Effector memory CD4-positive, alpha-beta T cell (primary cell): ENCODE measurements at places on chromosomes 4 and X.

DNA sequence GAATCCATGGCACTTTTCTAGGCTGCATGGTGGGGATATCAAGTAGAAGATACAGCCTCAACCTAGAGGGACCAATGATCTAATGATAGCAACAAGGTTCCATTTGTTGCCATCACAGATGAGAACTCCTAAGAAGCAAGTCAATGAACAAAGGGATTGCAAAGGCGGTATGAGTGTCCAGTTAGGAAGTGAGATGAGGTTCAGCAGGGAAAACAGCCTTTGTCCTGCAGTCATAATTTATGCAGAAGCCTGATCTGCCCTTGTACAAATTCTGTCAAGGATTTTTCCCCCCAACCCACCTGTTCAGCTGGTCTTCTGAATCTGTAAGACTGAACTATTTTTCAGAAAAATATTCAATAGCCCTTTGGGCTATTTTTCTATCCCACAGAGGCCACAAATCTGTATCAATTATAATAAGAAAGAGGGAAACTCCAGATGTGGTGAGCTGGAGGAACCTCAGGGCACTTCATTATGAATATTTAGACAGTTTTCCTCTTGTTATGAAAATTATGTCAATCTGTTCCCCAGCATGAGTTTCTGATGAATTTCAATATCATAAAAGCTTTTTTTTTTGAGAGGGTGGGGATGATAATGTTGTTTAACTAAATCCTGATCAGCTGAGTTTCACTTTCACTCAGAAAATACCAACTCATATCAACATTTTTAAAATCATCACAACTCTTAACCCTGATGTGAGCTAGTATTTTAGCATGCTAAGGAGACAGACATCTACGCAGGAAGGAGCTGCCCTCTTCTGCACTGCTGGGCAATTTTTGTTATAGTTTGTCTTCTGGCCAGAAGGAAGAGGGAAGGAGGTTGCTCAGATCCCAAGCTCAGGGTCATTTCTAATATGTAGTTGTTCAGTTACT lies 127.2 kb upstream of the MAP3K15 start:
- no peak for DNase-seq

GRCh38 chr4:136651278-136651667 lies 881.0 kb downstream of the PCDH18 start:
- no peak for DNase-seq

DNA sequence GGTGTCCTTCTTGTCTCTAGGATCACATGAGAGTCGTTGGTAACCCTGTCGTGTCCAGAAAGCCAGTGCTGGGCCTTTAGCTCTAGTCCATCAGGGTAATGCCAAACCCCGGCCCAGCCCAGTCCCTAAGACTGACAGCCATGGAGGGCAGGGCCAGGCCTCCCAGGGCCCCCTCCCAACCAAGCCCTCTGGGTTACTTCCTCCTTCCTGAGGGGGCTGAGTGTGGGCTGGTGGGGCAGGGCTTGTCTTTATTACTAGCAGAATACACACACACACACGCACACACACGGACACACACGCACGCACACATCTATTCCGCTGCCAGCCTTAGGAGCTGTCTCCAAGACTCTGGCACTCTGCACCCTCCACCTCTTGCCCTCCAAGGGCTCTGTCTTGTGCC lies 35.6 kb upstream of the CDKN2AIP start:
- no peak for DNase-seq

- no peak for DNase-seq
Measured at GRCh38 chr4:11338956-11339782, 89.5 kb downstream of the HS3ST1 start.

- DNase-seq: peak; percentile 0
Measured at GRCh38 chrX:70134116-70134477, 850 bp downstream of the IGBP1 start.

DNA sequence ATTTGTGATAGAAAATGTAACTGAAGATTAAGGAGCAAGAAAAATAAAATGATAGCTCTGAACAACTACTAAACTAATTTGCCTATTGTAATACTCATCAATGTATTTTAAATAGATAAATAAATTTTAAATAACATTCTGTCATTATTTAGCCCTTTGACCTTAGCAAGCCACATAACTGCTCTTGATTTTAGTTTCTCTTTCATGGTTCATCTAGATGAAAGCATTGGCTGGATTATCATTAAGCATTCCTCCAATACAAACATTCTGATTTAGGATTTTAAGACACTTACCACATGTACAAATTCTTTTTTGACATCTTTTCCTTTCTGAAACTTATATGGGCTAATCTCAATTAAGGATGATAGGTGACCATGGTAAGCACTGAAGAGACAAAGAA lies 8.5 kb downstream of the ETNPPL start:
- DNase-seq: no peak

- no peak for DNase-seq
Measured at GRCh38 chr4:24130637-24131036, 240.8 kb upstream of the PPARGC1A start.

GRCh38 chrX:125436855-125437254 lies 117.2 kb downstream of the TEX13C start:
- DNase-seq: no peak

- no peak for DNase-seq
Measured at GRCh38 chrX:15014281-15014680, 141.1 kb downstream of the MOSPD2 start.

GRCh38 chr4:6278801-6279197 lies 9.1 kb downstream of the WFS1 start:
- no peak for DNase-seq

- DNase-seq: no peak
Measured at GRCh38 chr4:142380052-142380602, 466.0 kb downstream of the INPP4B start.

DNA sequence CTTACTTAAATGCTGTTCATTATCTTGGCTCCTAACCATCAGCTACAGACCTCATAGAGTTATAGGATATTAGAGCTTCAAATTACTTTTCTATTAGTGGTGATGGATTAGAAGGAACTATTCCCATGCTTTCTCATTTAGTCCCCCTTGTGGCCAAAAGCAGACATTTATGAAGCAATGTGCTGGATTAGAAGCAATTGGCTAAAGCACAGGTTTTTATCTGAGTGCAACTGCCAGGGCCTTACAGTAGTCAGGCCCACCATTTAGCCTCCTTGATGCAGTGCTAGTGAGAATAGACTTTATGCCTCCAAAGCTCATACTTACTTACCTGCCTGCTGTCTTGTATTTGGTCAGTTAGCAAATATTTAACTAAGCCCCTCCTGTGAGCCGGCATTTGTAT lies 93.0 kb downstream of the TSPAN7 start:
- no peak for DNase-seq

GRCh38 chrX:109958266-109958665 lies 44.6 kb upstream of the TMEM164 start:
- DNase-seq: no peak

GRCh38 chr4:180150818-180151217 lies 2092.4 kb upstream of the TENM3 start:
- no peak for DNase-seq

DNA sequence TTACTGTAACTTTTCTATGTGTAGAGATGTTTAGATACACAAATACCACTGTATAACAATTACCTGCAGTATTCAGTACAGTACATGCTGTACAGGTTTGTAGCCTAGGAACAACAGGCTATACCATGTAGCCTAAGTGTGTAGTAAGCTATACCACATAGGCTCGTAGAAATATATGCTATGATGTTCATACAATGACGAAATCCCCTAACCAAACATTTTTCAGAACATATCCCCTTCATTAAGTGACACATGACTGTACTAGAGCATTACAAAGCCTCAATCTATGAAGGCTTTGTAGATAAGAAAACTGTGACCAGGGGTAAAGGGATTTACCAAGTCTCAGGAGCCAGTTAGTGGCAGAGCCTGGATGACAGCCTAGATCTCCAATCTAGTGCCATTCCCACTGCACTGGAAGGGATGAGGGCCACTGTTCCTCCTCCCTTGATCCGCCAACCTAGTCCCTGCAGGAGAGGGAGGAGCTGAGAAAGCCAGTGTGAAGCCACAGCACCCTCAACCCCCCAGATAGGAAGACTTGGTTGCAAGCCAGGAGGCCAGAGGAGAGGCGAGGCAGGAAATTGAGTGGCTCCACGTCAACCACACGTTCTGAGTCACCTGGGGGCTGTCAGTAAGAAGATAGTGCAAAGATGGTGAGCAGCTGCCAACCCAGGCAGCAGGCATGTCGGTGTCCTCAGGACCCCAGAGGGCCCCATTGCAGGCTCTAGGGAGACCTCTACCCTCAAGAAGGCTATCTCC lies 227.7 kb downstream of the BCOR start:
- DNase-seq: peak; percentile 68

DNA sequence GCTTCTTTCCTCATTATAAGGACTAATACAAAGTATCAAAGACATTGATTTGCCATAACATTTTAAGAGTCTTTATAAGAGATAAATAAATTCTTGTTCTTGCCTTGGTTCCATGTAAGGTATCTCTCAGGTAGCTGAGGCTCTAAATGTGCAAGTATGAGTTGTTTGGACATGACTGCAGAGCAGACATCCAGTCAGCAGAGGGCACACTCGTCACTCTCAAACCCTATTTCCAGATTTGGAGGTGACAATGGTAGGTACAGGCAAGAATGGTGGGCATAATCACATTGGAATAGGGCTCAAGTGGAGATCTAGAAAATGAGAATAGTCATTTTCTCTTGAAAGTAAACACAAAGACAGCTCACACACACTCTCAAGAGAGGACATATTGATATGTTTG lies 133.3 kb upstream of the ZIC3 start:
- DNase-seq: no peak

DNA sequence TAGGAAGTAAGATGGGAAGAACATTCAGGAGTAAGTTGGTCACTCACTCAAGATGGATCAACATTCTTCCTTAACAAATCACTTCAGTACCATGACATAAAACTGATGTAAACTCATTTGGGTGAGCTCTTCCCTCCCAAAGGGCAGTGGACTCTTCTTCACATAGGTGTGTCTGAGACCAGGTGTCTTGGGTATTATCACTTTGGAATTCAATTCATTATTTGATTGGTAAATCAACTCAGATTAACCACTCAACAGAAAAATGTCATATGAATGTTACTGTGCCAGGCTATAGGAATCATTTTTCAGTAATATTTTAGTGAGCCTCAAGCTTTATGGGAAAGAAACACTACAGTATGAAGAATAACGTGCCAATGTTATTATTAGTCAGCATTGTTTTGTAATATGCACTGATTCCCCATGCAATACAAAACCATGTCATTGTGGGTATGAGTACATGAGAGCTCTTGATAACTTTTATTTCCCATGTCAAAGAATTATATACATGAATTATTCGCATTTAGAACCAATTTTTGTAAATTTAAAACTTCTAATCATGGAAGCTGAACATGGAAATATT lies 58.6 kb upstream of the ETNPPL start:
- no peak for DNase-seq
